ENCODE measurements at places on chromosomes 1 and 21.

- no peak for DNase-seq
Observed at GRCh38 chr1:62426237-62426636, 10.6 kb upstream of the USP1 start.

DNA sequence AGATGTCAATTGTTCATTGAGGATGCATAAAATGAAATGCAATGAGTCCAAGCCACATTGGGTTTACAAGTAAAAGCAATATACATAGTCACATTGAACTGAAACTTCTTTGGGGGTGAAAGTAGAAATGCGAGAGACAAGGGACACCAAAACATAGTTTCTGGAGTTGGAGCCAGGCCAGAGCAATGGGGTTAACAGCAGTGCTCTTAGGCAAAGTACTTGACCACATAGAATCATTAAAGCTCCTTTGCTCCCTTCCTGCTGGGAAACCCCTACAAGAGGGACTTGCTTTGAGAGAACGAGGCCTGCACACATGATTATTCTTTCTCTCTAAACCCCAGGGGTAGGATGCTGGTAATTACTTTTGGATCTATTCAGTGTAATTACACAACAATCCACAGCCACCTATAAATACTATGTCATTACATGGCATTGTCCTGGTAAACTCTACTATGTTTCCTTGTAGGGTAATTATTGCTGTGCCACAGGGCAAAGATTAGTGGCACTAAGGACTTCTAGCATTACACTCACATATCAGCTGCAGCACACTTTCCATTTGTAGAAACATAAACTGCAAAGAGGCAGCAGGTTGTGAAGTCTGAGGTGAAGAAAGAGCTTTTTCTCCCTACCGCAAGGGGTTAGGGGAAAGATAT is 421.6 kb upstream of the PBX1 start:
- no peak for DNase-seq

- no peak for DNase-seq
Observed at GRCh38 chr1:63701187-63701586, 72.6 kb upstream of the ROR1 start.

- no peak for DNase-seq
Observed at GRCh38 chr1:205373022-205373797, 16.5 kb upstream of the KLHDC8A start.

- DNase-seq: no peak
Observed at GRCh38 chr1:110208916-110209645, 1.0 kb upstream of the KCNC4 start.

DNA sequence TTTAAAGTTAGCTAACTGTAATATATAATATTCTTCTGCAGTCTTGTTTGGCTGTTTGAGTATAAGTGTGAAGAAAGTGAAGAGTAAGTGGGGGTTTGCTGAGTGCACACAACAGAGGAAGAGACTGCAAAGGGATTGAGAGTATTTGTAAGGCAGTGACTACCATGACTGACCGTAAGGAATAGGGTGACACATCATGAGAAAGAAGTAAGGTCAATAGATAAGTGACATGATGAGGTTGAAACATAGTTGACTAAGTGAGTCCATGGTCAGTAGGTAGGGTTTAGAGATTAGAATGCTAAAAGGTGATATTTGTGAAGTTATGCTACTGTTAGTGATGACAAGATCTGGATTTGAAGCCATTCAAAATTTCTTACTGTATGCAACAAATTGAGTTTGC is 27.7 kb downstream of the WARS2 start:
- no peak for DNase-seq

All from T follicular helper cell (primary cell).